ENCODE measurements at places on chromosomes 2 and 18.

GRCh38 chr18:74213429-74213828 is 65.1 kb downstream of the TIMM21 start:
- no peak for DNase-seq

- DNase-seq, result no peak
Observed at GRCh38 chr2:53913721-53914120, 54.0 kb upstream of the GPR75 start.

GRCh38 chr2:231373786-231374349 is 21.6 kb upstream of the B3GNT7 start:
- DNase-seq, result no peak

DNA sequence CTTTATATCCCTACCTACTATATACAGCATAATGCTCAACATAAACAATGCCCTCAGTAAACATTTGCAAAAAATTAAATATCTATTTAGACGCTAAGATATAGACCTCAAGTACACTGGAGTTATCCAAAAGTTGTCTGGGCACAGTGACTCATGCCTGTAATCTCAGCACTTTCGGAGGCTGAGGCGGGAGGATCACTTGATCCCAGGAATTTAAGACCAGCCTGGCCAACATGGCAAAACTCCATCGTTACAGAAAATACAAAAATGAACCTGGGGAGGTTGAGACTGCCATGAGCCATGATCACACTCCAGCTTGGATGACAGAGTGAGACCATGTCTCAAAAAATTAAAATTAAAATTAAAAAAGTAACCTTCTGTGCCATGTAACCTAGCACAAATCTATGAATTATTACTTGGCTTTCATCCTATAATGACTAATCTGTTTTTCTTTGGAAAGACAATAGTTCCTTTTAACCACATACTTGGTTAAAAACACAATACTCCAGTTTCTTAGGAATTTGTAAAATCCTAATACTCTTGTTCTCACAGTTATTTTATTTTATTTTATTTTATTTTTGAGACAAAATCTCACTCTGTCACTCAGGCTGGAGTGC is 6.7 kb upstream of the TNFAIP6 start:
- DNase-seq, result no peak

DNA sequence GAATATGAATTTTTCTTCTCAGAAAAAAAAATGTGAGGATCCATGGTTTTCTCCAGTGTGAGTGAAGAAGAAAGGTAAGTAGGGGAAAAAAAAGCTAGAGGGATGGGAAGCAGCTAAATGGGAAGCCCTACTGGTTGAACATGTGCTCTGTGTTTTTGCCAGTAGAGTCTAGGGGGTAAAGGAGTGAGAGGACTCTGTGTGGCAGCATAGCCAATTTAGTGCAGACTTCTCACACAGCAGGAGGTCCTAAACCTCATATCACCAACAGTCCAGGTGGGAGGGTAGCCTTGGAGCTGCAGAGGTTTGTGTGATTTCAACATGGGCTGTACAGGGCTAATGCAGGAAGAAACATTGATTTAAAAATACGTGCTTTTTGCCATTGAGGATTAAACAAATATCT is 334.5 kb upstream of the SPHKAP start:
- DNase-seq, result no peak

DNA sequence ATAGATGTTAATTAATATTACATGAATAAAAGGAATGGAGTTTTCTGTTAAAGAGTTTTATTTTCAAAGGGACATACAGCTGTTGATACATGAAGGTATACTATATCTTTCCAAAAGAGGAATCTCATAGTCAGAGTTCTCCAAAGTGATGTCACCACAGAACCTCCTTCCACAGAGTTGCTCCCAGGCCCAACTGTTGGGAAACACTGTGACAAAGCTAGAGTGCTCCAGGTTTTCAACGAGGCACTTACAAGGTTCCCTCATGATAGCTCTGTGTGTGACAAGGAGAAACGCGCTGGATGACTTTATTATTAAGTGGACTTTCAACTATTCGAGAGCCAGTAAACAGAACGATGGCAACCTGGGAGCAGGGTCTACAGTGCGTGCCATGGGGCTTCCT is 33.5 kb downstream of the PTPN18 start:
- DNase-seq, result no peak
